ENCODE measurements at places on chromosomes 16 and 17.

DNA sequence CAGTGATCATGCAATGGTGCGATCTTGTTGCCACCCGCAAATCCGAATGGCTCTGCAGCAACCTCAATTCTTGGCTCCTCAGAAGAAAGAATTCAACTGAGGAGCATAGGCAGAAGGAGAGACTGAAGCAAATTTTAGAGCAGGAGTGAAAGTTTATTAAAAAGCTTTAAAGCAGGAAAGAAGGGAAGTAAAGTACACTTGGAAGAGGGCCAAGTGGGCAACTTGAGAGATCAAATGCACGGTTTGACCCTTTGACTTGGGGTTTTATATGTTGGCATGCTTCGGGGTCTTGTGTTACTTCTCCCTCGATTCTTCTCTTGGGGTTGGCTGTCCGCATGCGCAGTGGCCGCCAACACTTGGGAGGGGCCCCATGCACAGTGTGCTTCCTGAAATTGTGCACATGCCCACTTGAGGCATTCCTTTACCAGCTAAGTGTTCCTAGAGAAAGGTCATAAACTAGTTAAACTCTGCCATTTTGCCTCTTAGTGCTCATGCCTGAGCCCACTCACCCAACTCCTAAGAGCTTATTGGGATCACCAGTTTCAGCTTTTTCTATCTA lies 36.7 kb downstream of the ZNRF1 start:
- no peak for DNase-seq

GRCh38 chr17:30005709-30006320 lies 64.4 kb downstream of the EFCAB5 start:
- no peak for DNase-seq

GRCh38 chr16:12158428-12158827 lies 181.9 kb downstream of the SNX29 start:
- no peak for DNase-seq

DNA sequence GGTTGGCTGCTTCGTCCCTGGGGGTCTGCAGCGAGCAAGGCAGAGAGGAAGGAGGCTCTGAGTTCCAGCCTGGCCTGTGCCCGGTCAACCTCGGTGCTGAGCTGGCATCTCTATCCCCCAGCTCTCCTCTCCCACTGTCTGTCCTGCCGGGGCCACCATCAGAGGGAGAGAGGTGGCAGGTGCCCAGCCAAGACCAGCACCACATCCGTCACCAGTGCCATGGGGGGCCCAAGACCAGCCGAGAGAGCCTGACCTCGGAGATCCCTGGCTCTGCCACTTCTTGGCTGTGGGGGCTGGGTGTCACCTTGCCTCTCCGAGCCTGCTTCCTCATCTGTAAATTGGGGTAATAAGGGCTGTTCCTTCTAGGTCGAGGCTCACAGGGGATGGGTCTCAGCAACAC lies 560 bp upstream of the P2RX1 start:
- DNase-seq, result no peak

DNA sequence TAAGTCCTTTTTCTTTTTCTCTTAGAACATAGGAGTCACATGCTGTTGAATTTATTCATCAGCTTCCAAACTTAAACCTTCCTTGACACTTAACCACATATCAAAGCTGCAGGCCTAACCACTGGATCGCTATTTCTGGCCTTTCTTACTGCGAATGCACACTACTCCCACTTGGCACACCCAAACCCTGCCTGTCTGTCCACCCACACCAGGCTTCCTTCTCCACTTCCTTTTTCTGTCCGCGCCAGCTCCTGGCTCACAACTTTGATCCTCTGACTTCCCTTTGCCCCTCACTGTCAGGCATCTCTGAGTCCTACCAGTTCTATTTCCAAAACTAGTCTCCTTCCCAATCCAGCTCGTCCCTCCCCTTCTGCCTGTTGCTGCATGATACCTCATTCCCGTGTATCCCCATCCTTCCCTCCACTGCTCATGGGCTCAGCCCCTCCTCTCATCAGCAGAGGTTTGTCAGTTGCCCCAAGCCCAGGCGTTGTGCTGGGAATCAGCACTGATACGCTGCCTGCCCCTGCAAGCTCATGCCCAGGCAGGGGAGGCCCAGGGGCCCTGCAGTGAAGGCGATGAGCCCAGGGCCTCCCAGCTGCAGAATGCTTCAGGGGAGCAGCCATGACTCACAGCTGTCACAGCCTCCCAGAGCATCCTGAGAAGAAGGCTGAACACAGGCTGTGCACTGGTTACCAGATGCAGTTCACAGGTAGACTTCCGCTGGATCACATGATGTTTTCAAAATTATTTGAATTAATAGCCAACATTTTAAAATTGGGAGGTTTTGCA lies 179.8 kb downstream of the KATNIP start:
- no peak for DNase-seq

- no peak for DNase-seq
These were observed 16.8 kb upstream of the MYO15B start for GRCh38 chr17:75570772-75571171.

DNA sequence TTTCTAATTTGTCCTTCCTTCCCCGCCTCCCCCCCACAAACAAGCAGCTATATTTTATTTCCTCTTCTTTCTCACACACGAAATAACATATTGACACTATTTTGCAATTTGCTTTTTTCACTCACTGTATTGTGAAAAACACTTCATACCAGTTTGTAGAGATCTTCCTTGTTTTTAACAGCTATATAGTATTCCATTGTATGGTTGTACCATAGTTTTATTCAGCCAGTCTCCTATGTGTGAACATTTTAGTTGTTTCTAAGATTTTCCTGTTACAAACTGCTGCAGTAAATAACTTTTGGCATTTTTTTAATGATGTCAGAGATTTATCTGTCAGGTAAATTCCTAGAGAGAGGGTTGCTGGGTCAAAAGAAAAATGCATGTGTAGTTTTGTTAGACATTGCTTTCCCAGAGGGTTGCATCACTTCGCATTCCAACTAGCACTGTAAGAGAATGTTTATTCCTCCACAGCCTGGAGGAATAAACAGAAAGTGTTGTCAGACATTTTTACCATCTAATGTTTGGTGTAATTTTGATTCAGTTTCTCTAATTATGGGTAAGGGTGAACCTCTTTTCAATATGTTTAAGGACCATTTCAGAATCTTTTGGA lies 101.2 kb downstream of the MRTFB start:
- no peak for DNase-seq

DNA sequence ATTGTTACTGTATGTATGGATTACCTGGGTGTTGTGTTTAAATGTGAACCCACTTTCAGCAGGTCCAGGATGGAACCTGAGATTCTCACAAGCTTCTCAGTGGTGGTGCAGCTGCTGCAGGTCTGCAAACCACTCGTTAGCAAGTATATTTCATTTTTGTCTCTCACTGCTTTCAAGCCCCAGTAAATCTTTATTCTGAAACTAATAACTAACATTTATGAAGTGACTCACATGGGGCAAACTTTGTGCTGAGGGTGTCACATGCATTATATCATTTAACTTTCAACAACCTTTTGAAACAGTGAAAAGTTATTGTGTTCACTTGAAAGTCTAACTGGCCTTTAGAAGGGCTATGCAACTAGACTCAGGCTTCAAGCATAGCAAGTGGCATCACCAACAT lies 98.9 kb upstream of the DYNLRB2 start:
- DNase-seq, result no peak

GRCh38 chr17:78337244-78338109 lies 22.4 kb downstream of the SOCS3 start:
- no peak for DNase-seq

DNA sequence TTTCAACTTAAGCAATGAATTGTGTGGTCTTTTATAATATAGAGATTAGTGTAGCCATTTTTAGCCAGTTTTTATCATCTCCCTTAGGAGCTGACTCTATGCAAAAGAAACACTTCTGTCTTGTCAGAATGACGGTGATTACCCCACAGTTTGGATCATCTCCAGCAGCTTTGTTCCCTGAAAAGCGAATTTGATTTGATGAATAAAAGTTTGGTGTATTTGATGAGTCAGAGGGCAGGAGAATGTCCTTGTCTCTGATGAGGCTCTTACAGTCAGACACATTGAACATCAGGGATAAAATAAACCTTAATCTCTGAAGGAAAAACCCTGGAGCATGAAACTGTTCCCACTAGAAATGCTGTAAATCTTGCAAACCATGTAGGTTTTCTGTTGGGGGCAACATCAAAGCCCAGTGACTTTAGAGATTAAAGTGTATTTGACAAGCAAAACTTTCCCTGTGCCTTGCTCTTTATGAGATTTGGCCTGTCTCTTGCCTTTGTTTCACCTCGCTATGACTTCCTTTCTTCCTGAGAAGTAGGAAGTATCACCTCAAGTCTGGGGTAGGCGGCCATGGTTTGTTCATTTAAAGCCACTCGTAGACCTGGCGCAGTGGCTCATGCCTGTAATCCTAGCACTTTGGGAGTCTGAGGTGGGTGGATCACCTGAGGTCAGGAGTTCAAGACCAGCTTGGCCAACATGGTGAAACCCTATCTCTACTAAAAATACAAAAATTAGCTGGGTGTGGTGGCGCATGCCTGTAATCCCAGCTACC lies 209.3 kb downstream of the FTO start:
- peak; percentile 50 for DNase-seq

- DNase-seq, result no peak
These were observed 10.8 kb downstream of the ARSG start for GRCh38 chr17:68302066-68302564.

DNA sequence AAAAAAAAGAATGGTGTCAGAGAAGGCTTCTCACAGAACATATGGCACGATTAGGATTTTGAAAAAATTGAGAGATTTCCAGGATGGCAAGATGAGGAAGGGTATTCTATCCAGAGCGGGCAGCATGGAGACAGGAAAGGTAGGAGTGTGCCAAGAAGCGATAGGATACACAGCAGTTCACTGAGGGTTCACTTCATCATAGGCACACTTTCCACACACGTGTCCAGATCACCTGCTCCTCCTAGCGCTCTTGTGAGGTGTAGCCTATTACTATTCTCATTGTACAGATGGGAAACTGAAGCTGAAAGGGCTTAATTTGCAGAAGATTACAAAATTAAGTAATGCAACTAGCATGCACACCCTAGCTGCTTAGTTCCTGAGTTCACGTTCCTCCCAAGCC lies 6.2 kb upstream of the ELAC2 start:
- DNase-seq, result no peak

DNA sequence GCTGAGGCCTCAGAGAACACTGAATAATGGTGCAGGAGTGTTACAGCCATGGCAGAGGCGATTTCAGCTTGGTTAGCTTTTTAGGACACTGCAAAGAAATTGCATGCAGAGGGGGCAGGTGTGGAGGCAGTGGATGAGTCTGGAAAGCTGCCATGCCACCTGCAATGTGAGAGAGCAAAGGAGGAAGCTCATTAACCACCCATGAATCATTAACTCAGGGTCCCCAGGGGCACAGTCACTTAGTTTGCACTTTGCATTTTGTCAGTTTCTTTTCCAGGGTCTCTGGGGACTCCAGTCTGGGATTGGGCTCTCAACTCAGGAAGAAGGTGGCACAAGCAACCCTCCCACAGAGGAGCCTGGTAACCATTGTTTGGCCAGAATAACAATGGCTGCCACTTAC lies 132.9 kb downstream of the USP31 start:
- no peak for DNase-seq

- DNase-seq, result no peak
These were observed 784.6 kb upstream of the EEF2KMT start for GRCh38 chr16:5882087-5882640.

DNA sequence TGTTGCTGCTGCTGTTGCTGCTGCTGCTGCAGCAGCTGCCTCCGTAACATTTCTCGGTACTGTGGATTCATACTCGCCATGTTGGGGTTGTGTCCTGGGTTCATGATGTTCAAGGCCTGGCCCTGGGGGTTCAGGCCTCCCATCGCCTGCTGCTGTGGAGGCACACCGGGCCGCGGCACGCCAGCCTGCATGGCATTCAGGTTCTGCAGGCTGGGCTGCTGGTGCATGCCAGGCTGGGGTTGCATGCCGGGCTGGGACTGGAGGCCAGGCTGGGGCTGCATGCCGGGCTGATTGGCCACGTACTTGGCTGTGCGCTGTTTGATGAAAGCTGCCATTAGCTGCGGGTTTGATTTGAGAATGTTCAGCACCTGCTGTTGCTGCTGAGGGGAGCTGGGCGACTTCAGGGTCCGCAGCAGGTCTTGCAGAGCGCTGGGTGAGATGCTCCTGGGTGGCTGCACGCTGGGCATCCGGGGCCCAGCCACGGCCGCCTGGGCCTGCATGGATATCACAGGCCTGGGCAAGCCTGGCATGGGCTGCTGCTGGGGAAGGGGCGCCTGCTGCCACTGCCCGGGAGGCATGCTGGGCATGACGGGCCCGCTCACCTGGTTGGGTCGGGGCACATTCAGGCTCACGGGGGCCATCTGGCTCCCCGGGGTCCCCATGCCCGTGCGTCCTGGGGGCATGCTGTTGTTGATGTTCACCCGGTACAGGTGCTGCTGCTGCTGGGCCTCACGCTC lies 11.3 kb upstream of the TRAP1 start:
- DNase-seq, result no peak

GRCh38 chr16:2753733-2754020 lies 1.2 kb downstream of the SRRM2 start:
- DNase-seq, result no peak

- no peak for DNase-seq
These were observed 8.7 kb downstream of the ZNF276 start for GRCh38 chr16:89729863-89730593.

GRCh38 chr17:57541472-57542394 lies 203.4 kb downstream of the CCDC182 start:
- no peak for DNase-seq

GRCh38 chr16:25988084-25988483 lies 296.3 kb downstream of the HS3ST4 start:
- DNase-seq, result no peak

DNA sequence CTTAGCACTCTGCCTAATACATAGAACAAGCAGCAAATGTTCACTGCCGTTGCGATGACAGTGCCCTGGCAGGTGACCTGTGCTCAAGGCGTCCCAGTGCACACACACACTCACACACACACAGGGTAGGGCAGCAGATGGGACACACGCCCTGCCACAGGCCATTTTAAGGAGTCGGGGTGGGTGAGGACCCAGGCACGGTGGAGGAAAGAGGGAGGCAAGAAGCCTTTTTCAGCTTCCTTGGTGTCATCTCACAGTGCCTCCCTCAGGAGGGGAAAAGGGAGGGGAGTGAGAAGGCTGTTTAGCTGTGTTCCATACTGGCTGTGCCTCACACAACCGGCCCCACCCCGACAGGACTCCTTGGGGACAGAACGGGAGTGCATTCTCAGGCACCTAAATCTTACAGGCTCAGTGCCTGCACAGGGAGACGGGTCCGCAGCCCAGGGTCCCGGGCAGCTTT lies 1.5 kb downstream of the PITPNM3 start:
- no peak for DNase-seq

DNA sequence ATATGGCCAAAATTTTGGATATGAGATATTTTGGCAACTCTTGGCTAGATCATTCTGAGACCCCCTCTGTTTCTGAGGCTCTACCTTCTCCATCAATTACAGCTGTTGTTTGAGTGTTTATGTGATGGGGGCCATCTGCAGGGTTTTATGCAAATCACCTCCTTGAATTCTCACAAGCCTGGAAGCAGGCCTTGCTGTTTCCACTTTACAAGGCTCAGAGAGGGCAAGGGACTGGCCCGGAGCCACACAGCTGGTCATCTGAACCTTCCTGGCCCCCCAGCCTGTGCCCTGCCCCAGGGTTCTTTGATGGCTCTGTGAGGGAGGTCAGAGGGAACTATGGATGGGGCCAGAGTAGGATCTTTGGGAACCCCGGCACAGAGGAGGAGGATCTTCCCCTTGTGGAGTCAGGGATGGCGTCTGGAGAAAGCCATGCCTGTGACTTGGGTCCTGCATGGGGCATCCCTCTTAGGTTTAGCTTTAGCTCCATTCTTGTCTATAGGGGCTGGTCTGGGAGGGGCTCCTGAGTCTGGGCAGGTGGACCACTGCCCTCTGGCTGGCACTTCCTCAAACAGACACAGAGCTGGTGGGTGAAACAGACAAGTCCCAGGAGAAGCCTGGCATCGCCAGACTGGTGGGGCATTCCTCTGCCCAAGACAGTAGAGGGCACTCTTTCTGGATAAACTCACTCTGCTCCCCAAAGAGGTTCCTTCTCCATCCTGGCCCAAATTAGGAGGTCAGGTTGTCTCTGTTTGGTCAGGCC lies 26.2 kb downstream of the IL21R start:
- DNase-seq, result peak; percentile 11

Measured in activated CD4-positive, alpha-beta memory T cell treated with anti-CD3 and anti-CD28 coated beads for 36 hours (primary cell).